ENCODE measurements at places on chromosomes 16 and 17.
A peak's percentile ranks its signal among the peaks of the same experiment; 100 is the strongest.

GRCh38 chr16:48810803-48811453 is 200.9 kb upstream of the N4BP1 start:
- no peak for DNase-seq

DNA sequence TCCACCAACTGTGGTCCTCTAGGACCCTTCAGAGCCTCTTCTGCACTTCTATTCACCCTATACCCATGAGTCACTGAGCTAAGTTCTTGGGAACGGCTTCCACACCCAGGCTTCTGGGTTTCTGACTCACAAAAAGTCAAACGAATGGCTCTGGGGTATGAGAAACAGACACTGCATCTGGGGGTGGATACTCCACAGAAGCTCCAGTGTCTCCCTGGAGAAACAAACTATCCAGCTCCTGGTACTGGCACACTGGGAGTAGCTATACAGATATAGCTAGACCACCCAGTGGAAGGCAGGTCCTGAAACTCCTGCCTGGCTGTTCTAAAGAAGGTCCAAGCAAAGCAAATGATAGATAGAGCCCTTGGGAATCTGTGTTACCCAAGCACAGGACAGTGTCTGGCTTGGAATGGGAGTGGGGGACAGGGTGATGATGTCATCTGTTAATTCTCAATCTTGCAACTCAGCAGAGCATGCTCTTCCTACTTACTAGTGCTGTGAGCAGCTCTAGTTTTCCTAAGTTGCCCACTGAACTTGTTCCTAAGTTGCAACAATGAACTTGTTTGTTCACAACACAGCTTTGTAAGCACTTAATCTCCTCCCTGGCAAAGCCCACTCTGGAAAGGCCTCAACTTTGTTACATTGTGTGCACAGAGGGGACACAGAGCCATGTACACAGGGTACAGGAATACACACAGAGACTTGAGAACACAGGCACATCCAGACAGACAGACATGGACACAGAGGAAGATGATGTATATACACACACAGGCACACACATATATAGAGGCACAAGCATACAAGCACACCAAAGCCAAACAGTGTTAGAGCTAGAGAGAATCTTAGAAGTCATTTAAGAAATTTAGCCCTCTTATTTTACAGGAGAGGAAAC is 6.7 kb downstream of the MMP28 start:
- DNase-seq, result no peak

DNA sequence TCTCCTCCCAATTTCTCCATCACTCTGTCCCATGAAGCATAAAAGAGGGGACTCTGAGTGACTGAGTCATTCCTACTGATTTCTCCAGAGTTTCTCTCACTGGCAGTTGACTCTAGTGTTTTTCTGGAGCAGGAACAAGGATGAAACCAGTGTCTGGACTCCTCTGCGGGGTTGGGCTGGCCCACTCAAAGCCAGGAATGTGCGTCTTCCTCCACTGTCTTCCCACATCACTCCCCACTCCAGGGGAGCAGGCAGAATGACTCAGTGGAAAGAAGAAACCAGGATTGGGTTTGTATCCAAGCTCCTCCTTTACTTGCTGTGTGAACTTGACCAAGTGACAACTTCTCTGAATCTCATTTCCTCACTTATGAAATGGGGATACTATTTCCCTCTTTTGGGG is 497.5 kb upstream of the SALL1 start:
- no peak for DNase-seq

- no peak for DNase-seq
Observed at GRCh38 chr17:18027280-18027679, 11.7 kb downstream of the ATPAF2 start.

DNA sequence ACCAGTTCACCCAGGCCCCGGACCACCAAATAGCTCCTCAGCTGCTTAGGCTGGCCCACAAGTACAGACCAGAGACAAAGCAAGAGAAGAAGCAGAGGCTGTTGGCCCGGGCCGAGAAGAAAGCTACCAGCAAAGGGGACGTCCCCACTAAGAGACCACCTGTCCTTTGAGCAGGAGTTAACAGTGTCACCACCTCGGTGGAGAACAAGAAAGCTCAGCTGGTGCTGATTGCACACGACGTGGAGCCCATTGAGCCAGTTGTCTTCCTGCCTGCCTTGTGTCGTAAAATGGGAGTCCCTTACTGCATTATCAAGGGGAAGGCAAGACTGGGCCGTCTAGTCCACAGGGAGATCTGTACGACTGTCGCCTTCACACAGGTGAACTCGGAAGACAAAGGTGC is 15.4 kb downstream of the FOXF1 start:
- no peak for DNase-seq

DNA sequence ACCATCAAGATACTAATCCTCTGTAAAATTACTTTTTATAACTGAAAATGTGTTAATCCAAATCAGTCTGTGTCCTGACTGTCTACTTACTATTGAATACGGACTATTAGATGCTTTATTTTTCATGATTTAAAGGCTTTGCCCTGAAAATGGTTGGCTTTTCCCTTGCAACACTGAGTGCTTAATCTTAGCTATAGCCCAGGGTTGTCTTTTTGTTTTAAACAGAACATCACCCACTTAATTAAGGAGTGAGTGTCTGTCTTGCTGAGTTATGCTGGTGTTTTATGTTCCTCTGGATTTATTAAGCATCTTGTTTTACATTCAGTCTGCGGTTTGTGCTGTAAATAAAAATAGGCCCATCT is 11.0 kb downstream of the FTO start:
- DNase-seq, result no peak

- DNase-seq, result peak; percentile 73
Observed at GRCh38 chr17:80034791-80035686, 633 bp downstream of the TBC1D16 start.

GRCh38 chr16:72501739-72502593 is 330.0 kb upstream of the PMFBP1 start:
- DNase-seq, result peak; percentile 77

GRCh38 chr16:21647562-21648164 is 4.7 kb downstream of the IGSF6 start:
- no peak for DNase-seq

- DNase-seq, result no peak
Observed at GRCh38 chr16:24446189-24446588, 93.2 kb upstream of the RBBP6 start.

DNA sequence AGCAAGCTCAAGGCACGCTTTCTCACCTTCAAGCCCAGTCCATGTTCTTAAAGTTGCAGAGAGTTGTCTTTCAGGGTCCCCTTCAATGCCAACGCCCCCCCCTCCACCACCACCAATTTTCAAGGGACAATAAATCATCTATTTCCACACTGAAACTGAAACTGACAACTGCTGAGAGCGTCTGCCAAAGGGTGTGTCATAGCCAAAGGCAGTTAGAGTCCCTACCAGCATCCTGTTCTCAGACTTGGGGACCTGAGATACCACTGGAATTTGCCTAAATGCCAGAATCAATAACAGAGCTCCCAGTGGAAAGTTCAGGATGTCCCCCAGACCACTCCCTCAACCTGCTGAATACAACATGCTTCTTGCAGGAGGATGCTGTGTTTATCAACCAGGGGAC is 133.2 kb upstream of the SOX9 start:
- DNase-seq, result no peak

DNA sequence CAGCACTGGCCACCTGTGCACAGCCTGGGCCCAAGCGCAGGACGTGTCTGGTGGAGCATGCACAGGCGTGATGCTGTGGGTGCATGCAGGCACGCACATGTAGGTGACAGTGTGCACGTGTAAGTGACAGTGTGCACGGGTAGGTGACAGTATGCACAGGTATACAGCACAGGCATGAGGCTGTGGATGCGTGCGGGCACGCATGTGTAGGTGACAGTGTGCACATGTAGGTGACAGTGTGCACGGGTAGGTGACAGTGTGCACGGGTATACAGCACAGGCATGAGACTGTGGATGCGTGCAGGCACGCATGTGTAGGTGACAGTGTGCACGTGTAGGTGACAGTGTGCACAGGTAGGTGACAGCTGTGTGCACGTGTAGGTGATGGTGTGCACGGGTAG is 7.9 kb downstream of the RPUSD1 start:
- no peak for DNase-seq

- no peak for DNase-seq
Observed at GRCh38 chr17:73297934-73298861, 13.6 kb downstream of the CDC42EP4 start.
